Muscle of back (tissue), 13 donors: ENCODE measurements at places on chromosomes 5 and 9. TPM values are rescaled to one million over a fixed set of nuclear protein-coding genes. Genes with fewer than 3 reads are reported as not detected.
A peak's percentile ranks its signal among the peaks of the same experiment; 100 is the strongest.

- DNase-seq = no peak
Measured at GRCh38 chr5:116437351-116437705, 137.3 kb downstream of the SEMA6A start.

GRCh38 chr5:167816354-167816753, 475.1 kb upstream of the WWC1 start:
- no peak for DNase-seq

- no peak for DNase-seq
Measured at GRCh38 chr5:53161876-53162275, 52.3 kb upstream of the MOCS2 start.

SLC34A3 gene
- 1.4 TPM for polyA plus RNA-seq

DNA sequence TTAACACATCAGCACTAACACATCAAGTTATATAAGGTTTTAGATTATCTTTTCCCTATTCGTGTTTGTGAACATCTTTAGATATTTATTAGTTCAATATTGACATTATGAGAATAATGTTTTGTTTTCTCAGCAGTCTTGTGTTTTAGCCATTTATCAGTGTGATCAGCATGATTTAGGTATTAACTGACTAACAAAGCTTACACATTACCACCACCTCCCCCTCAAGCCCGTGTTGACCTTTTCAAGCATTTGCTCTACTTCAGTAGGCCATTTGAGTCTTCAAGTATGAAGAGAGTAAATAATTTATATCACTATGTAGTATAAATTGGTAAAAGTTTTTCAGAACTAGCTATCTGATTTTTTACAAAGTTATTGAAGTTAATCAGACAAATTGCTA, 6.9 kb downstream of the PBX3 start:
- no peak for DNase-seq

PLPP7 gene
- polyA plus RNA-seq = 31.8 TPM

- DNase-seq = peak; percentile 9
Measured at GRCh38 chr5:31407921-31408693, 123.8 kb downstream of the DROSHA start.
